ENCODE measurements at places on chromosomes 2 and 18. TPM values are rescaled to one million over a fixed set of nuclear protein-coding genes. Genes with fewer than 3 reads are reported as not detected.

DNA sequence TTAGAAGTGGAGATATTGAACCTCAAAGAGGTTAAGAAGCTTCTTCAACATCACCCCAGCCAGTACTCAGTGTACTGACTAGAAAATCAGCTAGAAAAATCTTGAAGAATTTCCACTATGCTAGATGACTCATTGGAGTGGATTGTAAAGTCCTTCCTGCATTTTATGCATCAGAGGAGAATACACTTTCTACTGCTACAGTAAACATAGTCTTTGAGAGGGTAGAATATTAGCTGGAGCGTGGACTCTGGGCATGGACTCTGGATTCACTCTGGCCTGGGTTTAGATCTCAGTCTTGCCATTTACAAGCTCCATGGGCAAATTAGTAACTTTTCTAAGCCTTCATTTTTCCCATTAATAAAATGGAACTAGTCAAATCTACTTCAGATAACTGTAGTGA lies 215.9 kb downstream of the IRS1 start:
- H3K27me3 ChIP-seq, result no peaks in the 10 kb centered on the region
- no peaks in the 10 kb centered on the region for H3K4me1 ChIP-seq
- H3K27ac ChIP-seq, result no peak overlapping the region
- no peak for DNase-seq

The ABCG8 gene
- total RNA-seq, result not detected

GRCh38 chr2:23761638-23762037 lies 165.3 kb downstream of the ATAD2B start:
- no peaks in the 10 kb centered on the region for H3K27me3 ChIP-seq
- H3K36me3 ChIP-seq, result peaks cover 22% of the 10 kb centered on the region

The FIGN gene
- 9.2 TPM for total RNA-seq

- H3K4me1 ChIP-seq, result no peaks in the 10 kb centered on the region
- H3K27ac ChIP-seq, result no peak overlapping the region
- H3K27me3 ChIP-seq, result no peaks in the 10 kb centered on the region
- no peak overlapping the region for H3K4me3 ChIP-seq
- H3K36me3 ChIP-seq, result peaks cover 86% of the 10 kb centered on the region
Measured at GRCh38 chr2:237724811-237725478, 73.6 kb upstream of the RBM44 start.

The DRC1 gene
- 0.48 TPM for total RNA-seq

GRCh38 chr2:26035090-26035743 lies 1.3 kb downstream of the RAB10 start:
- no peaks in the 10 kb centered on the region for H3K27me3 ChIP-seq
- H3K27ac ChIP-seq, result no peak overlapping the region
- H3K4me1 ChIP-seq, result peaks cover 5% of the 10 kb centered on the region
- no peak for DNase-seq
- peaks cover 27% of the 10 kb centered on the region for H3K36me3 ChIP-seq
- peak overlapping the region; percentile 98 for H3K4me3 ChIP-seq

DNA sequence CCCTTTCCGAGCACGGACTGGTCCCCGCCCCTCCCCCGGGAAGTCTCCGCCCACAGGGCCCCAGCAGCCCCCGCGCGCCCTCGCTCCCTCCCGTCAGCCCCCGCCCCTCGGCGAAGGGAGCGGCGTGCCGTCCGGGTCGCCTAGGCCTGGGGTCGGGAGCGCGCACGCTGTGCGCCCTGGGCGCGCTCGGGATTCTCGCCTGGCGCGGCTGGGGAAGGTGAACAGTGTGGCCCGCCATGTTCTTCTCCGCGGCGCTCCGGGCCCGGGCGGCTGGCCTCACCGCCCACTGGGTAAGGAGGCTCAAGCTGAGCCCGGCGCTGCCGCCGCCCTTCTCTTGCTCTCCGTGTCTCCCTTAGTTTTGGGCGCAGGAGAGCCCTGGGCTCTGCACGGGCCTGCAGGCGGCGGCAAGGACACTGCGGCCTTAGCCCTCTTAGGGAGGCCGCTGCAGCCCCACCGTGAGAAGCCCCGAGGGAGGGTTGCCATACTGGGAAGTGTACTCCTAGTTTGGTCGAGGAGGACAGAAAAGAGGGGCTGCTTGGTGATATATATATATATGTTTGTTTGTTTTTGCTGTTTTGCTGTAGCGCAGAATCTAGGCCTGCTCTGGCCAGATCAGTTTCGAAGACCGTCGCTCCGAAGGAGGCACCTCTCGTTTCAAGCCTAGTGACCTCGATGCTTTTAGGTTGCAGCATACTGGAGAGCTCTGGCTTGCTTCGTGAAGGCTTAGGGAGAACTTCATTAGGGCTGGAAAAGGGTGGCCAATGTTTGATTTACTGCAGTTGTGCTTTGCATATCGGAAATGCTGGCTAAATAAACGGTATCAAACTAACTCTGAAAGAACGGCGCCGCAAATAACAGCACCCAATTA lies at the start of gene NDUFV2:
NDUFV2 (plus strand) TSS at position 192 of the 868 bp plus-strand sequence; CDS start at position 237, 45 bp downstream.
- no peaks in the 10 kb centered on the region for H3K36me3 ChIP-seq
- peak; percentile 99 for DNase-seq
- H3K4me3 ChIP-seq, result peak within 1 kb of the TSS; percentile 94

GRCh38 chr2:65576861-65577601 lies 144.6 kb upstream of the SPRED2 start:
- no peak overlapping the region for H3K4me3 ChIP-seq
- H3K36me3 ChIP-seq, result no peaks in the 10 kb centered on the region

GRCh38 chr18:76394780-76395476 lies 100.1 kb downstream of the ZNF516 start:
- H3K27me3 ChIP-seq, result no peaks in the 10 kb centered on the region
- H3K36me3 ChIP-seq, result no peaks in the 10 kb centered on the region
- H3K4me3 ChIP-seq, result no peak overlapping the region
- H3K4me1 ChIP-seq, result no peaks in the 10 kb centered on the region

DNA sequence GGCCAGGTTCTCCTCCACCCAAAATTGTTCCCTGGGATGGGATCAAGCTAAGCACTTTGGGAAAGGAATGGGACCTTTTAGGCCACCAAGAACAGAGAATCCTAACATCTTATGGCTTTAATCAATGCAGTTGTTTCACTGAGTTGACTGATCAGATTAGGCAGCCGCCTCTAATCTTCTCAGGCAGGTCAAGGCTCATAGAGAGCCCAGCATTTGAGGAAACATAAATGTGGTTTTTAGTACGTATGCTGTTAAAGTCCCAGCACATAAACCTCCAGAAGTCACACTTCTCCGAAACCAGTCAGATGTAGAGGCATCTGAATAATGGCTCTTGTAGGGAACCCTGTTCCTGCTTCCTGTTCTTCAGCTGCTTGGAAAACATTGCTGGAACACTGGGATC lies 99.5 kb upstream of the RMDN2 start:
- H3K27ac ChIP-seq, result no peak overlapping the region
- peaks cover 34% of the 10 kb centered on the region for H3K4me1 ChIP-seq
- H3K36me3 ChIP-seq, result no peaks in the 10 kb centered on the region
- H3K4me3 ChIP-seq, result no peak overlapping the region

GRCh38 chr2:172639256-172639655 lies 83.4 kb downstream of the PDK1 start:
- no peak for DNase-seq
- H3K27ac ChIP-seq, result no peak overlapping the region
- H3K4me1 ChIP-seq, result no peaks in the 10 kb centered on the region
- no peaks in the 10 kb centered on the region for H3K27me3 ChIP-seq
- no peak overlapping the region for H3K4me3 ChIP-seq
- no peaks in the 10 kb centered on the region for H3K36me3 ChIP-seq

DNA sequence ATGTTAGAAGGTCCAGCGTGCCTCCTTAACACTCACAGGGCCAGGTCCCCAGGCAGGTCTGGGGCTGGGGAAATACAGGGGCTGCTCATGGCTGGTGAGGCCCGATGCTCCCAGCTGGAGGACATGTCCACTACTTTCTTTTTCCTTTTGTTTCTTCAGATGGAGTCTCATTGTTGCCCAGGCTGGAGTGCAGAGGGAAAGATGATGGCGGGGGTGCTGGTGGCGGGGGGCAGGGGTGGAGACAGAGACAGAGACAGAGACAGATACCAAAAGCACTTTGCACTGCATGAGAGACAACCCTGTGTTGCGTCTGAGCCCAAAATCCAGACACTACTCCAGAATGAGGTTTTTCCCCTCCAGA lies 211.0 kb downstream of the SH3BP4 start:
- no peak overlapping the region for H3K4me3 ChIP-seq
- peaks cover 4% of the 10 kb centered on the region for H3K4me1 ChIP-seq
- no peak overlapping the region for H3K27ac ChIP-seq
- DNase-seq, result no peak
- H3K36me3 ChIP-seq, result no peaks in the 10 kb centered on the region
- no peaks in the 10 kb centered on the region for H3K27me3 ChIP-seq

The CRACDL gene
- 0.86 TPM for total RNA-seq

DNA sequence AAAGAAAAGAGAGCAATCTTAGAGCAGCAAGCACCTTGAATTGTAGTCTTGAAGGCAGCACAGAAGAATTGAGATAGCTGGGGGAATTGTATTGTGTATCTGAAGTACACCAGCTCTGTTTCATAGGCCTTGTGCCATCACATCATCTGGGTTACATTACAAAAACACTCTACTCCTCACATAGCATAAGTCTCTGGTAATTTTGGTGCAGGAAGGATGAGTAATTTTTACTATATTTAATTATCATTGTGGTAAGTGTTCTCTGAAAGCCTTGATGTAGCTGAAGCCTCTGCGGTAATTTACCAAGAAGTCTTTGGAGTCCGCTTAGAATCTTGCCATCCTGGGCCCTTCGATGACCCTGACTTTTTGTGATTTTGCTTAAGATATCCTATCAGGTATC lies 291.1 kb downstream of the ARHGAP15 start:
- no peak for DNase-seq
- no peaks in the 10 kb centered on the region for H3K4me1 ChIP-seq
- H3K27me3 ChIP-seq, result no peaks in the 10 kb centered on the region
- no peak overlapping the region for H3K4me3 ChIP-seq
- no peak overlapping the region for H3K27ac ChIP-seq

The HK2 gene
- 31.5 TPM for total RNA-seq

DNA sequence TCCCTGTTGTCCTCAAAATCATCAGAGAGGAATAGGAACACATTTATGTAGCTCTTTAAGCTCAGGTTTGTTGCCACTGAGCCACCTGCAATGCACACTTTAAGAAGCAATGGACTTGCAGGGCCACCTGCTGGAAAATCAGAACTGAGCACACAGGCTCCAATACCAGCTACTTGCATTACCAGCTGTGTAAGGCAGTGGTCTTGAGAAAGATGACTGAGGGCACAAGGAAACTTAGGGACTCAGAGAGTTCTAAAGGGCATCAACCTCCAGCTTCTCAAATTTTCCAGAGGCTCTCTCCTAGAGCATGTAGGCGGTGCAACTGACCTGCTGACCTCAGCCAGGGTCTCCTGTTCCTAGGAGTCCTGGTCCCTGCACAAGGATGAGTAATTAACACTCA lies 2.5 kb upstream of the CNDP2 start:
- H3K27ac ChIP-seq, result no peak overlapping the region
- DNase-seq, result peak; percentile 76
- no peaks in the 10 kb centered on the region for H3K27me3 ChIP-seq
- peaks cover 15% of the 10 kb centered on the region for H3K36me3 ChIP-seq
- H3K4me3 ChIP-seq, result no peak overlapping the region

GRCh38 chr2:14344355-14344754 lies 288.2 kb upstream of the LRATD1 start:
- no peaks in the 10 kb centered on the region for H3K36me3 ChIP-seq
- no peak overlapping the region for H3K4me3 ChIP-seq
- no peak for DNase-seq
- H3K4me1 ChIP-seq, result no peaks in the 10 kb centered on the region

The DSG4 gene
- not detected for total RNA-seq

DNA sequence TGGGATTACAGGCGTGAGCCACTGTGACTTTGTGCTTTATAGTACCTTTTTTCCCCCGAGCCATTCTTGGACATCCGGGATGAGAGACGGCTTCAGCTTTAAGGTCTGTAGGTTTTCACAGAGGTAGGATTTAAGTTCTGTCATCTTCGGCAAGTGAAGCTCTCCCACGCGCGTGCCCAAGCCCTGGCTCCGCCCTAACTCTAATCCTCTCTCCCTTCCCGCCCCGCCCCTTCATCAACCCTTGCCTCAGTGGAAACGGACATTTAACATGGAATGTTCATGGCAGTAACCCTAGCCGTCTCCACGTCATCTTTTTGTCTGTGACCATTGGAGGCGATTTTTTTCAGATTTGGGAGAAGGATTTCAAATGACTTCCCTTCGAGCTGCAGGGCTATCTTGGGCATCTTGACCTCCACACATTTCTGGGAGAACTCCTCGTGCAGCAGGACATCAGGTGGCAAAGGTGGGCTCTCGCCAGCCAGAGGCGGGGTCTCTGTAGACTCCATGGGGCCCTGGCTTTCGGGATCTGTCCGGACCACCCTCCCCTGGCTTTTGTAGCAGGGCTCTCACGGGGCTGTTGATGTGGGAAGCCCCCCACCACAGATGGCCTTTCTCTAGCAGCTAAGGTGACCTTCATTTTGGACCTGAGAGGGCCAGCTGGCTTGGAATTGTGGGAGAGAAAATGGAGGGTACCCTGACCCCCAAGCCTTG lies 6.8 kb downstream of the COLEC11 start:
- H3K27me3 ChIP-seq, result no peaks in the 10 kb centered on the region
- H3K4me3 ChIP-seq, result no peak overlapping the region
- H3K27ac ChIP-seq, result no peak overlapping the region
- H3K4me1 ChIP-seq, result peaks cover 6% of the 10 kb centered on the region

GRCh38 chr2:235944591-235944990 lies 223.6 kb downstream of the GBX2 start:
- H3K36me3 ChIP-seq, result no peaks in the 10 kb centered on the region
- H3K4me3 ChIP-seq, result no peak overlapping the region
- DNase-seq, result no peak
- H3K27me3 ChIP-seq, result no peaks in the 10 kb centered on the region
- H3K27ac ChIP-seq, result no peak overlapping the region

The IL36G gene
- total RNA-seq, result not detected

DNA sequence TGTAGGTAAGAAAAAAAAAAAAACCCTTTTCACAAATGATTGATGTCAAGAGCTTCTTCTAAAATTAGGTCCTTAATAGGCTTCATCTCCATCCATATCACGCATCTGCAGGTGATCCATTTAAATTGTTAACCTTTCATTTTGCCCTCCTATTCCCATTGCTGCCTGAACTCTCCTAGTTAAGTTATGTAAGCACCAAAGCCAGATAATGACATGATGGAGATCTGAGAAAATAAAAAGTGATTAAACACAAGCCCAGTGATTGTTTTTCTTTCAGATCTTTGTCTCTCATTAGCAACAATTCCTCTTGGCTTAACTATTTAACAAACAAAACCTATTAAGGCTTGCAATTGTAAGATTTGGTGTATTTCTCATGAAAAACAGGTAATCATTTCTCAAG lies 20.0 kb downstream of the LANCL1 start:
- no peaks in the 10 kb centered on the region for H3K27me3 ChIP-seq
- H3K27ac ChIP-seq, result no peak overlapping the region
- H3K4me3 ChIP-seq, result peak overlapping the region; percentile 59
- peaks cover 36% of the 10 kb centered on the region for H3K36me3 ChIP-seq
- H3K4me1 ChIP-seq, result peaks cover 6% of the 10 kb centered on the region
- no peak for DNase-seq

Data from endodermal cell (in vitro differentiated cells).